NCI-H1436 treated with DMSO at 0.1 percent for 48 hours (cell line): ENCODE measurements at places on chromosomes 4 and X.

DNA sequence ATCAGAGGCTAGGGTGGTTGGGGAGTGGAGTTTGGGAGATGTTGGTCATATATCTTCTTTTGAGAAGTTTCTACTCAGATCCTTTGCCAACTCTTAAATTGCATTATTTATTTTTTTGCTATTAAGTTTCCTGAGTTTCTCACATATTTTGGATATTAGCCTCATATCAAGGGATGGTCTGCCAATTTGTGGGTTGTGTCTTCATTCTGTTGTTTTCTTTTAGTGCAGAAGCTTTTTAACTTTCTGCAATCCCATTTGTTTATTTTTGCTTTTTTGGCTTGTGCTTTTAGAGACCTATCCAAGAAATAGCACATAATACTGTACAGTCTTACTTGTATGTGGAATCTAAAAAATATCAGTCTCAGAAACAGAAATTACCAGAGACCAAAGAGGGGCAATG lies 509.2 kb upstream of the HS3ST1 start:
- no peak for DNase-seq

GRCh38 chr4:107725281-107725859 lies 5.3 kb upstream of the PAPSS1 start:
- DNase-seq, result no peak

DNA sequence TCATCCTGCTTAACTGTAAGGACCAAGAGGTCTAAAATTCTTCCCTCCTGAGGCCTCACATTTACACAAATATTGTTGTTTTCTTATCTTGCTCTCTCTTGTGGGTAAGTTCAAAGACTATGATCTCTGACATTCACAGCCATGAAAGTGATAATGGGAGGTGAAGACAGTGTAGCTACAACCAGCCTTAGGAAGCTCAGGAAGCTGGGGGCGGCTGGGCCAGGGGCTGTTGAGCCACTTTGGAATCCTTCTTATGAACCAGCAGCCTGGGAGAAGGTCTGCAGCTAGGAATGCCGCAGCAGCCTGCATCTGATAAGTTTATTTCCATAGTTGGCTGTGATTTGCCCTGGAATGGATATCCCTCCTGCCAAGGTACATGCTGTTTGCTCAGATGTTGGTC lies 316.2 kb downstream of the STIM2 start:
- no peak for DNase-seq

GRCh38 chr4:20015636-20016224 lies 236.0 kb upstream of the SLIT2 start:
- DNase-seq, result no peak

- DNase-seq, result no peak
Measured at GRCh38 chr4:113069212-113069892, 19.9 kb downstream of the ANK2 start.
